ENCODE measurements at places on chromosomes 11 and 22. TPM values are rescaled to one million over a fixed set of nuclear protein-coding genes. Genes with fewer than 3 reads are reported as not detected.

Gene FAM89B
- total RNA-seq: 64.9 TPM

DNA sequence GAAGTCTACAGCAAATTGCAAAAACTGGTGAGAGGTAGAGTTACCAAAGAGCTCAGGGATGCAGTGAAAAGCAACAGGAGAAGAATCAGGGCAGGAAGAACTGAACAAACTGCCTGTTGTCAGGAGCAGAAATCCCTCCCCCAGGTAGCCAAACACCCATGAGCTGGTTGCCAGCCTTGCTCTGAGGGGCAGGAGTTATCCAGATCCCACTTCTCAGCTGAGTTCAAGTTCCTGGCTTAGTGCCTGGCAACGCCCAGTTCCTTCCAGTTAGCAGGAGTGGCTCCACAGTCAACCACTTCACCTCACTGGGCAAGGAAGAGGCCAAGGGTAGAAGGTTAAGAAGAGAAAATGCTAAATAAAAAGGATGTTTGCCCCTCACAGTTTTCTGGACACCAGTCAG lies 1.9 kb upstream of the MPZL2 start:
- H3K4me1 ChIP-seq: no peaks in the 10 kb centered on the region
- DNase-seq: no peak
- no peak overlapping the region for H3K27ac ChIP-seq
- no peaks in the 10 kb centered on the region for H3K36me3 ChIP-seq
- no peak overlapping the region for H3K4me3 ChIP-seq

GRCh38 chr11:2002042-2002776 lies 4.6 kb upstream of the H19 start:
- no peak overlapping the region for H3K27ac ChIP-seq
- H3K4me1 ChIP-seq: no peaks in the 10 kb centered on the region
- H3K36me3 ChIP-seq: no peaks in the 10 kb centered on the region
- H3K4me3 ChIP-seq: no peak overlapping the region
- no peak for DNase-seq

DNA sequence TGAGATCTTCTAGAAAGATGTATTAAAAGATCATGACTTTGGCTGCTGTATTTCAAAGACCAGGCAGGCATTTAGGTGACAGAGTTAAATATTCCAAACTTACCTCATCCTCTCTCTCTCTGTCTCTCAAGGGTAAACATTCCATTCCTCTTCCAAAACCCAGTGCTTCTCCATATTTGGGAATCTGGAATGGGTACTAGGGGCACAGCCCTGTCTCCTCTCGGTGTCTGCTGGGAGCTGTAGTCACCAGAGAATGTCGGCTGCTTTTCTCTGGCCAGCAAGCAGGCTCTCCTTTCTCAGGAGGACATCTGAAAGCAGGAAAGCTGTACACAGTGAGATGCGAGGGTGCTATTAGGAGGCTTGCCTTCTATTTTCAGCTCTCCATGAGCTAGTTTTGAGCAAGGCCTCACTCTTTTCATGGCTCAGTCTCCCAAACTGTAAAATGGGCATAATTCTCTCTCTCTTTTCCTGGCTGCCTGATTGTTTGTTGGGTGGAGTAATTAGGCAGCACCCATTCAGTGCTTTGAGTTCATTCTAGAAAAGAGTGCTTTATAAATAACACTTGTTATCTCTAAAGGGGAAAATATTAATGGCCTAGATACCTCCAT lies 9.3 kb upstream of the PEX26 start:
- H3K36me3 ChIP-seq: no peaks in the 10 kb centered on the region
- H3K4me1 ChIP-seq: peaks cover 21% of the 10 kb centered on the region
- DNase-seq: peak; percentile 41
- no peaks in the 10 kb centered on the region for H3K27me3 ChIP-seq
- no peak overlapping the region for H3K4me3 ChIP-seq

DNA sequence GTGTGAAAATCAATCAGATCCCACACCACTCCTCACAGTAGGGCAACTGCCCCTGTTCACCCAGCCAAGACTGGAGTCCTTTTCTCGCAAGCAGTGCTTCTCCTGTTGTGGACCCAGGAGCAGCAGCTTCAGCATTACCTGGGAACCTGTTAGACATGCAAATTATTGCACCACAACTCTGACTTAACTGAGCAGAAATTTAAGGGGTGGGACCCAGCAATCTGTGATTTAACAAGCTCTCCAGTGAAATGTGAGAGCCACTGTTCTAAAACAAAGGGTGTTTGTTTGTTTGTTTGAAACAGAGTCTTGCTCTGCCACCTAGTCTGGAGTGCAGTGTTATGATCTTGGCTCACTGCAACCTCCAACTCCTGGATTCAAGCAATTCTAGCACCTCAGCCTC lies 591.4 kb downstream of the SOX6 start:
- H3K27me3 ChIP-seq: no peaks in the 10 kb centered on the region
- no peak overlapping the region for H3K27ac ChIP-seq
- no peak for DNase-seq
- no peak overlapping the region for H3K4me3 ChIP-seq
- H3K4me1 ChIP-seq: no peaks in the 10 kb centered on the region
